RPMI8226 (cell line): ENCODE measurements at places on chromosomes 11 and 22.
A peak's percentile ranks its signal among the peaks of the same experiment; 100 is the strongest.

DNA sequence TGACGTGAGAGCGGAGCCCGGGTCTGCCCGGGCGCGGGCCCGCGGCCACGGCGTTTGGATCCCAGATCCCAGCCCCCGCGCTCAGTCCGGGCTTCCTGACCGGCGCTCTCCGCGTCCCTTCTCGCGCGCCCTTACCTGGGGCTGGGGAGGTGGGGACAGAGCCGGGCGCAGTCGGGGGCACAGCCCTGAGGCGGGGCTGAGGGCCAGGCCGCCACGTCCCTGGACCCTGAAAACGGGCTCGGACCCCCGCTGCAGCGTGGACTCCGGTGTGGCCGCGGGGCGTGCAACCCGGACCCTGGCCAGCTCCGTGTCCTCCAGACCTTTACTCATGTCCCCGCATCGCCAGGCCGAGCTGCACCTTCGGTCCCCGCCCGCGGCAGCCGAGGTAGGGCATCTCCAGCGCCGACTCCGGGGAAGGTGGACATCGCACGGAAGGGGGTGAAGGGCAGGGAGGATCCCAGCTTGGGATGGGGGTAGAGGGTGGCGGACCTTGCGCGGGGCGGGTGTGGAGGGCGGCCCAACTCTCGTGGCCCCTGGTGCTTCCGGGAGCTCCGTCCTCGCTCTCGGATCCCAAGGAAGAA is 9.9 kb upstream of the AIFM3 start:
- no peak for DNase-seq

- DNase-seq = peak; percentile 69
Measured at GRCh38 chr11:64146036-64146955, 19.6 kb downstream of the MACROD1 start.

DNA sequence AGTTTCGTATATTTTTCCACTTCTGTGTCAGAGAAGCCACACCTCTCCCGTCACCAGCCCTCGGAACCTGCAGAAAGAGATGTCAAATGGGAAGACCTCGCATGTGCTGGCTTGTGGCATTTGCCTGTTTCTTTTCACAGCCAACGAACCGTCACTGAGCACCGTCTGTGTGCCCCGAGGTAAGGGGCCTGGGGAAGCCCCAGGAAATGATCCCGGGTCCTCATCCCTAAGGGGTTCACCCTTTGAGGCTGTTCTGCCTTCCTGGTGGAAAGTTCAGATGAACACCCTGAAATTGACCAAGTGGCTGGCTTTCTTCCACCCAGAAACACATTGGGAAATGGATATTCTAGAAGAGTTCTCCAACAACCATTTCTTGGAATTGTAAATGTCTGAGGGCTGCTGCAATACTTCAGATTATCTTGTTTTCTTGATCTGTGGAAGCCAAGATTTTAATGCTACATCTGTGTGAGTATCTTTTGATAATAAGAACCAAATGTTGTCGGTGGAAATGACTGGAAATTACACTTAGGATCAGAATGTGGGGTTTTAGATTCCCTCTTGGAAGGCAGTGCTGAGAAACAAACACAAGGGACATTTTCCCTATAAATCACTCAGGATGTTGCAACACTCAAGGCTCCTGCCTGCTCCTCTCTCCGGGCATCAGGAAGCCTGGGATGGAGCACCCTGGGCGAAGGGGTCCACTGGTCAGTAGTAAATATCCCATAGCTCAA is 37.6 kb downstream of the RIBC2 start:
- no peak for DNase-seq

DNA sequence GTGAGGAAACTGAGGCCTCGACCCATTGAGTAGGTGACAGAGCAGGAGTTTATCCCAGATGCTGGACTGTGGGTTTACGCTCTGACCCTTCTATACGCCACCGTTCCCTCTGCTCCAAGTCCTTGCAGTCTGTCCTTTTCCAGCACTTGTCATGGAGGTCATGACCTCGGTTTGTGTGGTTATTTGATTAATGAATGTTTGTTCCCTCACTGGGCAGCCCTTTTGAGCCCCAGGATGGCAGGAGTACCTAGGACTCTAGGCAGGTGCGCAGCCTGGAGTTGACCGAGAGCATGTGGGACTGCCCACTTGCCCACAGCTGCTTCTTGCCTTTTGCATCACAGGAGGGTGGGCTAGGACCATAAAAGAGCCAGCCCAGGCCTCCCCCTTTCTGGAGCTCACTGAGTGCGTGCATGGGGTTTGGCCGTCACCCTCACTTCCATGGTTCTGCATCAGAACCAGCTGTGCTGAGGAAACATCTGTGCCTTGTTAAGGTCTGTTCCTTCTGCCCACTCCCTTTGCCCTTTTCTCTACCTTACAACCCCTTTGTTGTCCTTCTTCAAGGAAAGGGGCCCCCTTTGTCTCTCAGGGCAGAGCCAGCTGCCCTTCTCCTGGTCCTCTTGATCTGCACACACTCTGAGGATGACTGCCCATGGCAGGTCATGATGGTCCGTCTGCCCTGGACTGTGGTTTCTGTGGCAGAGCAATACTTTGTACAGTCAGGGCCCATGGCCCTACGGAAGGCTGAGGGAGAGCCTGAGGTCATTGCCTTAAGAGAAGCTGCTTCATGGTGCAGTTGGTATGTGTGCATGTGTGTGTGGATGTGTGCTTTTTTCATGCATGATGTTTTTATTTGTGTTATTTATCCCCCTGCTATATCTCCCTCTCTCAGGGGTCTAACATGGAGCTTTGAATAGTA is 38.2 kb downstream of the BMAL1 start:
- DNase-seq = no peak

- DNase-seq = no peak
Measured at GRCh38 chr22:41870786-41871185, 37.9 kb downstream of the SREBF2 start.

GRCh38 chr11:11411401-11411985 is 58.4 kb upstream of the CSNK2A3 start:
- no peak for DNase-seq

DNA sequence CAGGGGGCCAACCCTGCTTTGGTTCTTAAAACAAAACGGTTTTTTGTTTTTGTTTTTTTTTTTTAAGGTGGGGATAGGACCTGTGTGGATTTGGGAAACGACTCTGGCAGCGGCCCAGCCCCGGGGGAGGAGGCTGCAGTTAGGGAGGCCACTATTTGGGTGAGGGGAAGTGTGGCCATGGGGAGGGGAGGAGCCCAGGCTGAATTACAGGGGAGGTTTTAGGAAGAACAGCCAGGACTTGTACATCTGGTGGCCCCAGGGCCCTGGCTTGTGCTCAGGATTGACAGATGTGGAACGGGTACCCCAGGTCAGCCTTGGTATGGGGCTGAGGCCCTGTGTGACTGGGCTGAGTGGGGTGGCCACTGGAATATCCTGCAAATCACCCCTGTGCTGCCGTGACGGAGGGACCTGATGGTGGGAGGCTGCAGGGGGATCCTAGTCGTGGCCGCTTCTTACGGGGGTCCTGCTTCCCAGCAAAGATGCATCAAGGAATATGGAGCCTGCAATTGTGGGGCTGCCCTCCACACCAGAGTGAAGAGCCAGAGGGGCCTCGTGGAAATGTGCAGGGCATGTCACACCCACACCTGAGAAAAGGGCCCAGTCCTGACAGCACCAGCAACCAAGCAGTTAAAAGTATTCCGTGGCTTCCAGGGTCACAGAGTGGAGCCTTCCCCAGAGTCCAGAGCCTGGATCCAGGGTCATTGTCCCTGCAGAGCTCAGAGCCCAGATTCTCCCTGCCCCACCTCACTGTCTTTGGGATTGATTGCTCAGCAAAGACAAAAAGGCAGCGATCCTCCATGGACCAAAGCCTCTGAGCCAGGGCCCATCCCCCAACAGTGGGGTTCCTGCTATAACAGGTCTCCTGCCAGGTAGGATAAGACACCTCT is 55.2 kb upstream of the WNT7B start:
- DNase-seq = no peak

GRCh38 chr11:111297696-111298095 is 650 bp upstream of the POU2AF3 start:
- DNase-seq = no peak

DNA sequence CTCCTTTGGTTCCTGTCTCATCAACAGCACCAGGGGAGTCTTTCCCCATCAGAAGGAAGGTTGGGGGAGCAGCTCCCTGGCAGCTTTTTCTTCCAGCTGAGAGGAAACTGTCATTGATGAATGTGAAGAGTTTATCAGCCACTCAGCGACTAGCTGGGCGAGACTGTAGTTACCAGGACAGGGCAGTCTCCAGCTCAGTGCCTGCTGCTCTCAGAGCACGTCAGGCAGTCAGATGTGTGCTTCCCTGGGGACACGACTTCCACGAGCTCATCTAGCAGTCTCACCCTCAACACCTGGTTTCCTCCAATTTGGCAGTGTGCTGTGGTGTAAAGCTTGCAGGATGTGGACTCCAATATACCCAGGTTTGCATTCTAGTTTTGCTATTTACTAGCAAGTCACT is 12.5 kb upstream of the C1QTNF4 start:
- no peak for DNase-seq

DNA sequence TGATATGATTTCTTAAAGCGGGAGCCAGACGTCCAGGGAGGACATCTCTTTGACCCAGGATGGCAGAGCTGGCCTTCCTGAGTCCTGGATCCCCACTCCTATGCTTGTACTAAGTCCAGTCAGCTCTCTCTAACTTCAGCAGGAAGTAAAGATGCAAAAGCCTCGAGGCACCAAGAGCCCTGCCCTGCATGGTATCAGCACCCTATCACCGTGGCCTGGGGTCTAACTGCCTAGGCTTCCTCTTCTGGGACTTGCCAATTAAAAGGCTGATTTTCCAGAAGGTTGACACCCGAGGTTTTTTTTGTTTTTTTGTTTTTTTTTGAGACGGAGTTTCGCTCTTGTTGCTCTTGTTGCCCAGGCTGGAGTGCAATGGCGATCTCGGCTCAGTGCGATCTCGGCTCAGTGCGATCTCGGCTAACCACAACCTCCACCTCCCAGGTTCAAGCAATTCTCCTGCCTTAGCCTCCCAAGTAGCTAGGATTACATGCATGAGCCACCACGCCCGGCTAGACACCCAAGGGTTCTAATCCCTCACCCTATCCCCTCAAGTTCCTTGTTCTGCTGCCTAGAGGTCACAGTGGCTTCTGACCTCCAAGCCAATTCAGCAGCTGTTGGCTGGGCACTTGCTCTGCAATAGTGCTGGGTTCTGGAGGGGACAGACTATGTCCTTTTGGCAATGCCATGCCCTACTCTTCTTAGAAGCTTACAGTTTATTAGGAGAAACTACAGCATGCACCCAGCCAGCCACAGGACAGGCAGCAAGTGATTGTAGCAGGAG is 50.6 kb upstream of the FTH1 start:
- no peak for DNase-seq

- DNase-seq = no peak
Measured at GRCh38 chr11:8357505-8357888, 93.8 kb upstream of the LMO1 start.

- DNase-seq = no peak
Measured at GRCh38 chr11:57001674-57002401, 13.1 kb downstream of the OR5AK2 start.

DNA sequence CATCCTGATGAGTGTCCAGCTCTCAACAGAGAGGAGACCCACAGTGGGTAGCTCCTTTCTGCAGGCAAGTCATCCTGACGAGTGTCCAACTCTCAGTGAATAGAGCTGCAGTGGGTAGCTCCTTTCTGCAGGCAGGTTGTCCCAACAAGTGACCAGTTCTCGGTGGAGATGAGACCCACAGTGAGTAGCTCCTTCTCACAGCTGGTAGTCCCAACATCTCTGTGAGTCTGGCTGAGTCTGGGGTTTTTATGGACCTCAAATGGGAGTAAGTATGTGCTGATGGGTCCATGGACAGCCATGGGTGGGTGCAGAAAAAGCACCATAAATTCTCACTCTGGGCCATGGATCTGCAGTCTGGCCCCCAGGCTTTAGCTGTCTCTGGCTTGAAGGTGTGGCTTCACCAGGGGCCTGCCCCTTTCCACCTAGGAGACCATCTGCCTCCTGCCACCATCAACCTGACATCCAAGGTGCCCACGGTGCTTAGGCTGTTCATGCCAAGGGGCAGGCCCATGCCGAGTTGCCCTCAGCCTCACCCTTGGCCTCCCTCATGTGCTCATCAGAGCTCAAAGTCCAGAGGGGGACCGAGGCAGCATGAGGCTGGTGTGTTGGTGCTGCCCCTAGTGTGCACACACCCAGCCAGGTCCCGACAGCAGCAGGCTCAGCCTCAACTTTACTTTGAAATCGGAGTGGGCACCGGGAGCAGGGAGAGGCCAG is 15.3 kb downstream of the NPAT start:
- DNase-seq = no peak

- DNase-seq = no peak
Measured at GRCh38 chr11:70064008-70064725, 13.9 kb upstream of the ANO1 start.

DNA sequence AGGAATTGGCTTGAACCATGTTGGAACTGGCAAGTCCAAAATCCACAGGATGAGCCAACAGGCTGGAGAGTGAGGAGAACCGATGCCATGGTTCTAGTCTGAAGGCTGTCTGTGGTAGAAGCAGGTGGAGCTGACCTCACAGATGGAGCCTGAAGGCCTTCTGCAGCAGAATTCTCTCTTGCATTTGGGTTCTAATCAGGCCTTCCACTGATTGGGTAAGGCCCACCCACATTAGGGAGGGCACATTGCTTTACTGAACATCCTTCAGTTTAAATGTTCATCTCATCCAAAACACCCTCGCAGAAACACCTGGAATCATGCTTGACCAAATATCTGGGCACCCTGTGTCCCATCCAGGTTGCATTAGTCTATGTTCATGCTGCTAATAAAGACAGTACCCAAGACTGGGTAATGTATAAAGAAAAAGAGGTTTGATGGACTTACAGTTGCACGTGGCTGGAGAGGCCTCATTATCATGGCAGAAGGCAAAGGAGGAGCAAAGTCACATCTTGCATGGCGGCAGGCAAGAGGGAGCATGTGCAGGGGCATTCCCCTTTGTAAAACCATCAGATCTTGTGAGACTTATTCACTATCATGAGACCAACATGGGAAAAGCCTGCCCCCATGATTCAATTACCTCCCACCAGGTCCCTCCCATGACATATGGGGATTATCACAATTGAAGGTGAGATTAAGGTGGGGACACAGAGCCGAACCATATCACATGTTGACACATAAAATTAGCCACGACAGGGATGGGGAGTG is 15.9 kb downstream of the SMIM38 start:
- DNase-seq = no peak

DNA sequence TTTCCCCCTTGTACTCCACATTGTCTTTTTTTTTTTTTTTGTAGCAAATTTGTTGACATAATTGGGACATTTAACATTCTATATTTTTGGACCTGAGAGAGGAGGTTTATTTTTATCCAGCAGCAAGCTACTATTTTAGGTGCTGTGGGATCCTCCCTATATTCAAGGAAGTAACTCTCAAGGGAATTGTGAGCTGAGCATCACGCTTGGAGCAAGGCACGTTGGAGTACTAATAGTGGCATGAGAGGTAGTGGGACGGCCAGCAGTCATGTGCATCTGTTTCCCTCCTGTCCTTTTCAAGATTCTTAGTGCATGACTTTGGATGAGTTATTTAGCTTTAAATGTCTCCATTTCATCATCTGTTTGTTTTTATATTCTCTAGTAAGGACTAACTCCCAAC is 52.3 kb downstream of the EXT2 start:
- DNase-seq = no peak

DNA sequence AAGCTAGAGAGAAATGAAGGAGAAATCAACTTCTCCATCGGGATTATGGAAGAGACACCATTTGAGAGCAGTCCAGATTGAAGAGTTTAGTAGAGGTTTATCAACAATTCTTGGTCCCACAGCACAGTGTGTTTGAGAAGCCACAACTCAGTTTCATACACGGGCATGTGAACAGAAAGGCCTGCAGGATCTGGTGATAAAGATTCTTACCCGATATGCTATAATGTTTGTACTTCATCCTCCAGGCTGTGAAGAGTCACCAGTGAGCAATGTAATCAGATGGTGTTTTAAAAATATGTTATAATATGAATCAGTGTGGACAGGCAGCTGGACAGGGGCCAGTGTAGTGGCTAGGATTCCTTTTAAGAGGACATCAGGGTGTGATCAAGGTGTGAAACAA is 29.7 kb upstream of the VWA5A start:
- DNase-seq = no peak
